ENCODE measurements at places on chromosomes 16 and 17. TPM values are rescaled to one million over a fixed set of nuclear protein-coding genes. Genes with fewer than 3 reads are reported as not detected.

The ANKRD40CL gene
- not detected for total RNA-seq

The P2RX5 gene
- not detected for total RNA-seq

The PRSS33 gene
- not detected for total RNA-seq

The GAST gene
- not detected for total RNA-seq

The SBK1 gene
- total RNA-seq: 1.9 TPM

The EPOP gene
- 8.7 TPM for total RNA-seq

The CCNF gene
- total RNA-seq: 5.6 TPM

The AANAT gene
- total RNA-seq: not detected

The KRTAP9-2 gene
- total RNA-seq: not detected

The LRRC46 gene
- not detected for total RNA-seq

The GPR142 gene
- total RNA-seq: not detected

The RNF213 gene
- total RNA-seq: 103 TPM

The SLC16A13 gene
- 1.0 TPM for total RNA-seq

The CES2 gene
- 90.2 TPM for total RNA-seq

The PNMT gene
- total RNA-seq: 1.6 TPM

The TCAP gene
- not detected for total RNA-seq

The UMOD gene
- not detected for total RNA-seq

The PPY gene
- total RNA-seq: not detected

All from lower leg skin (tissue), 4 donors.